T-helper 2 cell (primary cell): ENCODE measurements at places on chromosomes 16 and 17.

DNA sequence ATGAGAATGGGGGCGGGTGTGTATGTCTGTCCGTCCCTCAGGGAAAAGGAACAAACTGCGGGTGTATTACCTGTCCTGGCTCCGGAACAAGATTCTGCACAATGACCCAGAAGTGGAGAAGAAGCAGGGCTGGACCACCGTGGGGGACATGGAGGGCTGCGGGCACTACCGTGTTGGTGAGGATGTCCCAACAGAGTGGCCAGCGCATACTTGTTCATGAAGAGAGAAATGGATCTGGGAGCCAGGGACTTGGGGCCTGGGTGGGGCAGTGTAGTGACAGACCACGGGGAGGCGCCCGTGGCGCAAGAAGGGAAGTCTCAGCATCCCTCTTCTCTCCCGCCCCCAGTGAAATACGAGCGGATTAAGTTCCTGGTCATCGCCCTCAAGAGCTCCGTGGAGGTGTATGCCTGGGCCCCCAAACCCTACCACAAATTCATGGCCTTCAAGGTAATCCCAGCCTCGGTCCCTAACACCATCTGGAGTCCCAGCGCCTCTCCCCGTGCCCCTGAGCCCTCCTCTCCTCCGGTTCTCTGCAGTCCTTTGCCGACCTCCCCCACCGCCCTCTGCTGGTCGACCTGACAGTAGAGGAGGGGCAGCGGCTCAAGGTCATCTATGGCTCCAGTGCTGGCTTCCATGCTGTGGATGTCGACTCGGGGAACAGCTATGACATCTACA is 3.5 kb upstream of the C17orf107 start:
- DNase-seq, result no peak

DNA sequence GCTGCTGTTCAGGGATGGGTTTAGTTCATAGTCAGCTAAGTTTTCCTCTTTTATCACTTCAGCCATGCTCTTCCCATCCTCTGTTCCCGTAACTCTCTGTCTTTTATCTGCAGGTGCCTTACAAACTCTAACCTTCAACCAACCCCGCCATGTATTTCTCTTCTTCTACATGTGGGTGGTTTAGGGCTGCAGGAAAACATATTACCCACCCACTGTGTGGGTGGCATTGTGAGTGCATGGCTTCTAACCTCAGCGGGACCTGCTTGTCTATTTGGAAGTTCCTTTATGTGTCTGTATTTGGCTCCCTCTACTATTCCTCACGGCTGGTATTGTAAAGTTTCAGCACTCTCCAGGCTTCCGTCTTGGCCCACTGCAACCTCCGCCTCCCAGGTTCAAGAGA is 39.0 kb upstream of the TANC2 start:
- DNase-seq, result no peak

- no peak for DNase-seq
Measured at GRCh38 chr16:10539236-10539635, 41.2 kb downstream of the EMP2 start.

GRCh38 chr16:68608330-68608729 is 36.8 kb upstream of the CDH3 start:
- DNase-seq, result no peak

DNA sequence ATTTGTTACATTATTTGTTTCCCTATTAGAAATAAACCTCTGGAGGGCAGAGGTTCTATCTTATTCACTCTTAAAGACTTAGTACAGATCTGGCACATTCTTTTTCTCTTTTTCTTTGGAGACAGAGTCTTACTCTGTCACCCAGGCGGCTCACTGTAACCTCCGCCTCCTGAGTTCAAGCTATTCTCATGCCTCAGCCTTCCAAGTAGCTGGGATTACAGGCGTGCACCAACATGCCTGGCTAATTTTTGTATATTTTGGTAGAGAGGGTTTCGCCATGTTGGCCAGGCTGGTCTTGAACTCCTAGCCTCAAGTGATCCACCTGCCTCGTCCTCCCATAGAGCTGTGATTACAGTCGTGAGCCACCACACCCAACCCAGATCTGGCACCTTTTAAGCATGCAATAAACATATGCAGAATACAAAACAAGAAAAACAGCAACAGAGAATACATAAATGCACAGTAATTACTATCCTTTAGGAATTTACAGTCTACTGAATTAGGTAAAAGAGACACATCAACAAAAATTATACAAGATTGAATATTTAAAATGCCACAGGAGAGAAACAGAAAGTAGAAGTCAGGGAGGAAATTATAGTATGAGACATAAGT is 52.1 kb downstream of the GPATCH8 start:
- DNase-seq, result no peak

DNA sequence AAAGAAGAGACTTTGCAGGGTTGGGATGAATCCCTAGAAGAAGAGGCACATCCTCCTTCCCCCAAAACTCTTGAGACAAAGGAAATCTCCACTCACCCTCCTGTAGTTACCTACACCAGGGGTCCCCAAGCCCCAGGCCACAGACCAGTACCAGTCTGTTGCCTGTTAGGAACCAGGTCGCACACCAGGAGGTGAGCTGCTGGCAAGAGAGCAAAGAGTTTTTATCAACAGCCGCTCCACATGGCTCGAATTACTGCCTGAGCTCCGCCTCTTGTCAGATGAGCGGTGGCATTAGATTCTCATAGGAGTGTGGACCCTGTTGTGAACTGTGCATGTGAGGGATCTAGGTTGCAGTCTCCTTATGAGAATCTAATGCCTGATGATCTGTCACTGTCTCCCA is 98.9 kb downstream of the CCT6B start:
- DNase-seq, result no peak

GRCh38 chr17:19332371-19333131 is 30.0 kb downstream of the B9D1 start:
- DNase-seq, result no peak
